ENCODE measurements at places on chromosomes 2 and 18. TPM values are rescaled to one million over a fixed set of nuclear protein-coding genes. Genes with fewer than 3 reads are reported as not detected.

DNA sequence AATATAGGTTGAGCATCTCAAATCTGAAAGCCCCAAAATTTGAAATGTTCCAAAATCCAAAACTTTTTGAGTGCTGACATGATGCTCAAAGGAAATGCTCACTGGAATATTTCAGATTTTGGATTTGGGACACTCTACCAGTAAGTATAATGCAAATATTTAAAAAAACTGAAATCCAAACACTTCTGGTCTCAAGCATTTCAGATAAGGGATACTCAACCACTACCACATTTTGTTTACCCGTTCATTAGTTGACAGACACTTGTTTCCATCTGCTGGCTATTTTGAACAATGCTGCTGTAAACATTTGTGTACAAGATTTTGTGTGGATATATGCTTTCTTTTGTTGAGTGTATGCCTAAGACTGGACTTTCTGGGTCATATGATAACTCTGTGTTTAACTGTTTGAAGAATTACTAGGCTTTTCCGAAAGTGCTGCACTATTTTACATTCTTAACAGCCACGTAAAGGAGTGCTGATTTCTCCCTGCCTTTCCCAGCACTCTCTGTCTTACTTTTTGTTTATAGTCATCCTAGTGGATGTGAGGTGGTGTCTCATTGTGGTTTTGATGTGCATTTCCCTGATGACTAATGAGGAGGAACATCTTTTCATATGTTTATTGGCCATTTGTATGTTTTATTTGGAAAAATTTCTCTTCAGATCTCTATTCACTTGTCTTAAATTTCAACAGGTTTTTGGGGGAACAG, 19.5 kb upstream of the DCDC2C start:
- DNase-seq = no peak

GRCh38 chr2:216527600-216527999, 29.0 kb downstream of the RPL37A start:
- no peak for DNase-seq

- DNase-seq = no peak
Observed at GRCh38 chr2:122736279-122736678, 980.8 kb downstream of the TSN start.

MERTK gene
- 220 TPM for total RNA-seq

GRCh38 chr18:47997338-47997780, 66.9 kb upstream of the SMAD2 start:
- peak; percentile 19 for DNase-seq

ADGRF3 gene
- not detected for total RNA-seq

DNA sequence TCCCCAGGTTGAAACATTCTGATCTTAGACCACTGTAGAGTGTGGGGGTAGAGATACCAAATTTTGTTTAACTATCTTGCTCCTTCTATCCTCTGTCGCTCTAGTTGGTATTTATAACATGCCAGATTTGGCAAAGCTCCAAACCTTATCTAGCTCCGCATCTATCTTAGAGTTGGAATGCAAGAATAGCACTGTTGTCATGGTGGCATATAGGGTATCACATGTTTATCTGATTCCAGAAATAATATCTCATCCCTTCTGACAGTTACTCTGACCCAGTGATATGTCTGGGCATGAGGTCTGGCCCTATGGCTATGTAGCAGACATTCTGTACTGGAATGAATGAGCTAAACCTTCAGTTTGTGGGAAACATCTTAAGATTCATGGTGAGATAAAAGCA, 51.7 kb downstream of the CABYR start:
- DNase-seq = peak; percentile 60

FBXO36 gene
- total RNA-seq = 0.67 TPM

DNA sequence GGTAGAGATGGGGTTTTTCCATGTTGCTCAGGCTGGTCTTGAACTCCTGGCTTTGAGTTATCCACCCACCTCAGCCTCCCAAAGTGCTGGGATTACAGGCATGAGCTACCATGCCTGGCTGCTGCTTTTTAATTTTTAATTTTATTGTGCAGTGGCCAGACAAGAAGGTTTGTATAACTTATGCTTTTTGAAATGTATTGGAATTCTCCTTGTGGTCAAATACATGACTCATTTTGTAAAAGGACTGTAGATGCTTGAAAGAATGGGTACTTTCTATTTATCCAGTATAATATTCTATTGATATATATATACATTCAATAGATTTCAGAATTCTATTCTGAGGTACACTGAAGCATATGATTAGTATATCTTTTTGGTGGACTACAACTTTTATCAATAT, 82.6 kb upstream of the ST3GAL5 start:
- no peak for DNase-seq

TMEM17 gene
- 9.3 TPM for total RNA-seq

- no peak for DNase-seq
Observed at GRCh38 chr2:196944570-196944969, 18.1 kb upstream of the PGAP1 start.

- no peak for DNase-seq
Observed at GRCh38 chr2:44894058-44894457, 47.4 kb upstream of the SIX3 start.

SETBP1 gene
- 2.3 TPM for total RNA-seq

Measured in SK-MEL-5 (cell line).